ENCODE measurements at places on chromosomes 1 and 21.

DNA sequence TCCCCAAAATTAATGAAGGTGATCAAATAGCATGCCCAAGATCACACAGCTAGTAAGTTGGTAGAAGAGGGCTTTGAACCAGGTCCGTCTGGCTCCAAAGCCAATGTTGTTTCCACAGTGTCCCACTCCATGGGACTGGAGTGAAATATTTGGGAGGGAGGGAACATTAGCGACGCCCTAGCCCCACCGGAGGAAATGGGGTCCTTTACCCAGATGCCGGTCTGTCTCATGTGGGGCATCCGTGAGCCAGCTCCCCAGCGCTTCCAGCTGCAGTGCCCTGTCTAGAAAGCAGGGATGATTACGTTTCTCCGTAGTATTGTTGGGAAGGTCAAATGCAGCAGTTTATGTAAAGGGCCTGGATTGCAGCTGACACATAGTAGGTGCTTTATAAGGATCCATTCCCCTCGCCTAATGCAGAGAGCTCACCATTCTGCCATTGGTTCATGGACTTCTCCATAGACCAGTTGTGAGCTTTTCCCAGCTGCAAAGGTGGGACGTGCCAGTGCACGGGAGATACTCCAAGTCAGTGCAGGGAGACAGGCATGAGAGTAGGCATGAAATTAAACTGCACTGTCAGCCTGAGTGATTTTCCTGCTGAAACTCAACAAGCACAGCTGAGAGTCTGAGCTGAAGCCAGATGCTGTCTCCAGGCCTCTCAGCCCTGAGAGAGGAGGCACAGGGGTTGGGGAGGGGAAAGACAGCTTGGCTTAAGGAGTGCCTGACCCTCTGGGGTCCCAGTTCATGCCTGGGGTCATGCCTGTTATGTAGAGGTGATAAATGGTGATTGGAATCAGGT, 24.7 kb downstream of the QSOX1 start:
- no peak for DNase-seq

- DNase-seq, result no peak
Observed at GRCh38 chr21:29145354-29145782, 14.9 kb downstream of the MAP3K7CL start.

GRCh38 chr21:33229784-33230544, at the start of gene IFNAR2:
IFNAR2 (plus strand) TSS chr21:33229938; CDS start chr21:33241923, 11,985 bp downstream.
- peak; percentile 75 for DNase-seq

GRCh38 chr1:2258996-2259395, 30.9 kb downstream of the SKI start:
- peak; percentile 73 for DNase-seq

DNA sequence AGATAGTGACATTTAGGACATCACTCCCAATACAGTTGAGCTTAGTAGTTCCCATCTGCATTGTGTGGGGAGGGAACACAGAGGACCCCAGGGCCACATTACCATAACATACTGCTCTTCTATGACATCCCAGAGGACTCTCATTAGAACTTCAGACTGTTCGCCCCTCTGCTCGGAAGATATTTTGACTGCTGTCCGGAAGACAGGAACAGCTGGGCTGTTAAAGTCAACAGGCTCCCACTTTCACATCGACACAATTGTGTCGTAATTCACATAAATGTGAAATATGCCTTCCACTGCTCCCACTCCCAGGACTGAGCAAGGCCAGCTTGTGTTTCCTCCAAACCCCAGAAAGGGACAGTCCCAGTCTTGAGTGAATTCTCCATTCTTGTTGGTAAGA, 158.4 kb downstream of the SEC16B start:
- no peak for DNase-seq

DNA sequence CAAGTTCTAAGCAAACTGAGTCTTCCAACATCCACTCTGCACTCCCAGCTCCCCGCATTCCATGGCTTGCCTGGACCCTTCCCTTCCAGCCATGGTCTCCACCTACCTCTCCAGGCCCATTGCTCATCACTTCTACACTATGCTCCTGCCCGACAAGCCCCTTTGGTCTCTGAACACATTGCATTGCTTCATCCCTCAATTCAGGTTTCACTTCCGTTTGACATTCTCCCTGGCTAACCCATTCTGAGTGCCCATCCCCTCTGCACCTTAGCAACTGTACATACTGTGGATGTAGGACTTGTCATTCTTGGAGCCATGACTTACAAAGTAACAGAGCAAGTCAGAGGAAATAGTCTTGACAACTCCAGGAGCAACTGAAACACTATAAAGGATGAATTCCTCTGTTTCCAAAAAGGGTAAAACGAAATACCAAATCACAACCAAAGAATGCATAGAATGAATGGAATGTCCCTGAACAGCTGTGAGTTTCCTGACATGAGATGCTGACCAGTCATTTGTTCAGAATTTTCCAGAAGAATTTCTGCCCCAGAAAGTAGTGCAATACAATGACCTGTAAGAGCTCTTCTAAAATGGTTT, 66.7 kb downstream of the KCNJ6 start:
- no peak for DNase-seq

GRCh38 chr1:154972517-154973343, 1.8 kb upstream of the CKS1B start:
- DNase-seq, result no peak

DNA sequence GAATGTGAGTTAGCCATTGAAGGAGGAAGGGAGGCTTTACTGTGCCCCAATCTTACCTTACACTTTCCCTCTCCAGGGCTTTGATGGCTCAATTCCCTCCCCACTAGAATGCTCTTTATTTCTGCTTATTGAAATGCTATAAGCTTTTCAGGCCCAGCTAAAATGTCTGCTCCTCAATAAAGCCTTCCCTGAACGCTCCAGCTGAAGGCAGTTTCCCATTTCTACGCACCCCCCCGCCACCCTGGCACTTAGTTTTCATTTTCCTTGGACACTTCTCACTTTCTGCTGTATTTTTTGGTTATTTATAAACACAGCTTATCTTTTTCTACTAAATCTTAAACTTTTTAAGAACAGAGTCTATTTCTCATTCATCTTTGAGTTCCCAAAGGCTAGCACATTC, 7.1 kb upstream of the TMEM167B start:
- no peak for DNase-seq

- no peak for DNase-seq
Observed at GRCh38 chr1:13723810-13724209, 23.8 kb downstream of the PRDM2 start.

GRCh38 chr1:231890791-231891190, 264.2 kb downstream of the DISC1 start:
- no peak for DNase-seq

DNA sequence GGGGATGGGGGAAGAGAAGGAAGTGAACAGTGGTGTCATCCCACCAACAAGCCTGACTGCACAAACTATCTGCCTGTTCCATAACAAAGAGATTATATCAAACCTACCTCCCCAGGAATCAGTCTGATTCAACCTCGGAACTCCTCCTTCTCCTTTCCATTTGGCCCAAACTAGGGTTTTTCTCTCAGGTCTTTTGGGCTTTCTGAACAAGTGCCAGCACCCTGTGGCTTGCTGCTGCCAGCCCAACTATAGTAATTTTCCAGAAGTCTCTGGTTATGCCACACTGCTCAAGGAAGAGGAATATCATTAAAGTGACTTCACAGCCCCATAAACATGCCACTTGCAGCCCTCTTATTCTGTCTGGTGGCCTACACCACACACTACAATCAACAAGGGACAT, 70.5 kb downstream of the RGS7 start:
- DNase-seq, result no peak

- no peak for DNase-seq
Observed at GRCh38 chr1:96416701-96417444, 304.7 kb upstream of the PTBP2 start.

GRCh38 chr21:40284409-40284808, 417.2 kb downstream of the PCP4 start:
- DNase-seq, result no peak

- DNase-seq, result no peak
Observed at GRCh38 chr1:175172503-175172902, 20.1 kb downstream of the KIAA0040 start.
